K562 (cell line): ENCODE measurements at places on chromosomes 7 and 10.

DNA sequence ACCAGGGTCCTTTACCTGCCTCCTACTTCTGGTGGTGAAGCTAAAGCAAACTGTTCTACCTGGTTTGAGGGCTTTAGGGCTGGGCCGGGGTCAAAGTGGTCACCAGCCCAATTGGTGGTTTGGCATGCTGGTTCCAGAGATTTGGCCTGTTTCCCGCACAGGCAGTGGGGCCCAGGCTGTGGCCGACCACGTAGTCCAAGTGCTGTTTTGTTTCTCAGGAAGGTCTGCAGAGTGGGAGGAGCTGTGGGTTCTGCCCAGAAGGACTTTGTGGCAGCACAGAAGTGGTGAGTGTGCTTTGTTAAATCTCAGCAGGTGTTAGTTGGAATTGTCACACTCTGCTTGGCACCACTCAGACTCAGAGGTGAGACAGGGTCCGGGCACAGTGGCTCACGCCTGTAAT lies 85.8 kb downstream of the MKX start:
- DNase-seq: no peak

- no peak for DNase-seq
These were observed 517.5 kb upstream of the GALNT17 start for GRCh38 chr7:70614237-70615045.

DNA sequence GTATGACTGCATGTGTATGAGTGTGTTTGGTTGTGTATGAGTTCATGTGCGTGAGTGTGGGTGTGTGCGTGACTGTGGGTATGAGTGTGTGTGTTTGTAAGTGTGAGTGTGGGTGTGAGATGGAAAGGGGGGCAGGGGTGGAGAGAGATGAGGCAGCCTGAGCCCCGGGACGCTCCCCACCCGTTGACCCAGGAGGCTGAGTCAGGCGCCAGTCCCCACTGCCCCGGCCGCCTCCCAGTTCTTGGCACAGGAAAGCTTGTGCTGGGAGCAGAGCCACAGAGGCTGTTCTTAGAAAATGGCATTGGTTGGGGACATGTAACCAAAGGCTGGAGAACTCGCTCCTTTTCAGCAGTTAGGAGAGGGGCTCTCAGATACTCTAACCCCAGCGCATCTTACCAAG lies 27.8 kb upstream of the NUB1 start:
- no peak for DNase-seq

GRCh38 chr10:61475449-61475873 lies 22.3 kb upstream of the TMEM26 start:
- DNase-seq: no peak

- no peak for DNase-seq
These were observed 56.7 kb downstream of the ZMYND11 start for GRCh38 chr10:191703-192518.
